Activated naive CD4-positive, alpha-beta T cell treated with anti-CD3 and anti-CD28 coated beads for 36 hours (primary cell): ENCODE measurements at places on chromosomes 3 and 15.

DNA sequence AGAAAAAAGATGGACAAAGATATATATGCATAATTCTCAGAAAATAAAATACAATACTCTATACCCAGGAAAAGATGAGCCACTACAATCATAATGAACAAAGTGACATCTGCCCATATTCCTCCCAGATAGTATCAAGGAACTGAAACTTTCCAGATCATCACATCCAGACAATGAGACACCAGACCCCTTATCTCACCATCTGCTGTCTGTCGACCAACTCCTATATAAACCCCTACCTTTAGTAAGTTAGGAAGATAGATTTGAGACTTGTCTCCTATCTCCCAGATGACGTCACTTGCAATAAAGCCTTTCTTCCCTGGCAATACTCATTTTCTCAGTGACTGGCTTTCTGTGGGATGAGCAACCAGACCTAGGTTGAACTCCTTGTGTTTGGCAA is 1071.6 kb downstream of the PLOD2 start:
- no peak for DNase-seq

GRCh38 chr3:73500321-73500720 is 124.4 kb downstream of the PDZRN3 start:
- no peak for DNase-seq

DNA sequence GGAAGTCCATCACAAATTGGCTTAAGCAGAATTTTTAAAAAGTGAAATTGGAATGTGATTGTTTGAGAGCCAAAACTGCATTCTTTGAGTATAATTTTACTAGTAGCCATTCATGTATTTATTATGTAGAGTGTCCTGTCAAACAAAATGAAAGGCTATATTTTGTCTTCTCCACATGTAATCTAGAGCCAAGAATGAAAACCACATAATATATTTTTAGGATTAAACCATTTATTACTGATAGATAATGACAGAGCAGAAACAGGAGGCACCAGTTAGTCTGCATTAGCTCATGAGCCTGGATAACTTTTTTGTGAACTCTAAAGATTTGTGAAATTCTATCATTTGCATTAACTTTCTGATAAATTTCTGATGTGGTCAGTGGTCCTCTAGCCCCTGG is 130.2 kb downstream of the FILIP1L start:
- no peak for DNase-seq

DNA sequence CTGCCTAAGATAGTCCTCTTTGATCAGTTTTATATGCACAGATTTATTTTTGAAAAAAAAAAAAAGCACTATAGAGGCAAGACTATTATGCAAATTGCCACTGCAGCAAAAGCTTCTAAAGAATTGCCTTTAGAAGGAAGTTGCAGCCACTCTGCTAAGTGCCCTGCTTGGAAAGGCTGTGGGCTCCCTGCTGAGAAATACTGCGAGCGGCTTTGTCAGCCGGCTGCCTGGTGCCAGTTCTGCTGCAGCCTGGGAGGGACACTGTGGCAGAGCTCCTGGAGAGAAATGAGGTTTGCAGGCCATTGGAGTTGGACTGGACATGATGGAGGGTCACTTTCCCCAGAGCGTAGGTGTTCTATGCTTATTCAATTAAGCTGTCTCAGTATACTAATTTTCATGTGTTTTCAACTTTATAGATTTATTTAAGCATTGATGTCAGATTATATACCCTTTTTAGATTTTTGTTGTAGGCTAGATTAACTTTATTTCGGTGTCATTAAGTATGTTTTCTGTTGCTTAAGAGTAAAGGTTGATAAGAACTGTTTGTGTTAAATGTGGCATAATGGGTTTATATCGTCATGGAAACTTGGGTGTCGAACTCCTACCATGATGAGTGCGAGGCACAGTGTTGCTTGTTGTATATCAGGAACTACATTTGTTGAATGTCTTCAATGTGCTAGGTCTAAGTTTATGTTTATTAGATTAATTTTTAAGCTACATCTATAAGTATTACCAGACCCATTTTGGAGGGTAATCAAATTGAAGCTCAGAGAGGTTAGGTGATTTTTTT is 6.6 kb downstream of the MAP2K5 start:
- DNase-seq: no peak

DNA sequence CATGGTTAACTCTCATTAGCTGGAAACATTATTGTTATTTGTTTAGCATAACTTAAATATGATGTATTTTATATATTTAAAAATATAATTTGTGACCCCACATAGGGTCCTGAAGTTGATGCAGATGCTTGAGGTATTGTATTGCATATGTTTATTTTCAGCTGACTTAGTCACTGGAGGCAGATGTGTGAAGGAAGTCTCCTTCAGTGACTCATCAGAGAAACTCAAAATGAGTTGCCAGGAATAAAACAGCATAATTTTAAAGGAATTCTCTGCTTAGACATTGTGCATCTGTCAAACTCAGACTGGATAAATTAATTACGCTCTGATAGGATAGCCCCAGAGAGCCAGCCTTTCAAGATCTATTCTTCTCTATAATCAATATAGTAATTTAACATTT is 7.9 kb upstream of the OR4F6 start:
- no peak for DNase-seq

DNA sequence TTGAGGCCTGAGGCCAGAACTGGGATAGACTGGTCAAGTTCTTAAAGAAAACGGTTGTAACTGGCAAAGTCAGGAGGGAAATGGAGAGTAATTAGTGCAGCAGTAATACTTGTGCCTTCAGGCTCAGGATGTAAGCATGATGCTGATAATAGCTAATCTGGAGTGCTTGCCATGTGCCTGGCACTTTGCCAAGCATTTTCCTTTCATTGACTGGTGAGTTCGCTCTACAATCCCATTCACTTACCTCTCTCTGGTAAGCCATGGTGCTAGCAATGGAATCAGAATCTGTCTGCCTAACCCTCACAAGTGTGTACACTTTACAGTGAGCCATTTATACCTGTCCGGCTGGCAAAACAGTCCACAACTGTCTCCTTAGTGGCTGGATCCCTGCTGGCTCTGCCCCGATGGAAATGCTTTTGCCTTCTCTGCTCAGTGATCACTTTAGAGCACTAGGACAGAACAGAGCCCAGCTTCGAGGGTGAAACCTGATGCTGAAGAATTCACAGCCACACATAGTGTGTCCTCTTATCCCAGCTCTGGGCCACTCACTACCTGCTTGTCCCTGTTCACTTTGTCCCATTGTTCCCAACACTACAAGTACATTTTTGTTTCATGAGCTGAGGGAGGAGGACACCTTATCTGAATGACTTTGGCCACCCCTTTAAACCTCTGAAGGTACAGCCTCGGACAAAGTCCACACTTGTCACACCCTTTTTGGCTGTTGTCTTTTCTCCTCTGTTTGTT is 10.3 kb downstream of the CHP1 start:
- DNase-seq: no peak

DNA sequence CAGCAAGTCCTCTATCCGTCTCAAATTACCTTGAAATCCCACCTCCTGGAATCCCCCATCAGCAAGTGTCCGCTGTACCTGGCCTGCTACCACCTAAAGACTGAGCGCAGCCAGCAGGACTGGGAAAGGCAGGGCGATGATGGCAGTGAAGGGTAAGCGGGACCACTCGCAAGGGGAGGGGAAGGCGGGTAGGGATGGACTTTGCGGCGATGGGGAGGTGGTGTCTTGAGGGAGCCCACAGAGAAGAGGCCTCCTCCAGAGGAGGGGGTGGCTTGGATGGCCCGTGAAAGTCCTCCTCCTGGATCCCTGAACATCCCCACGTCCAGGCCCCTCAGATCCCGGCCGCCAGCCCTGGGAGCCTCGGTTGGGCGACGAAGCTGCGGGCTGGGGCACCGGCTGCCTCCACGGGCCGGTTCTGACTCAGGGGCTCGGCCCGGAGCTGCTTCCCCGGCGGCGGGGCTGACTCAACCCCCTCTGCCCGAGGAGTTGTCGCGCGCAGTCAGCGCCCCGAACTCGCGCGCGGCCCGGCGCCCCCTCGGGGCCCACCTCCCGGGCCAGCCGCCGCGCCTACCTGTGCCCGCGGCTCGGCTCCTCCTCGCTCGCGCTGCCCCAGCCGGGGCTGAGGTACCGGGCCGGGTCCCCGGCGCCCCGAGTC is 512 bp downstream of the LARP6 start:
- peak; percentile 14 for DNase-seq

- DNase-seq: no peak
Measured at GRCh38 chr3:11576453-11576852, 67.3 kb downstream of the VGLL4 start.

DNA sequence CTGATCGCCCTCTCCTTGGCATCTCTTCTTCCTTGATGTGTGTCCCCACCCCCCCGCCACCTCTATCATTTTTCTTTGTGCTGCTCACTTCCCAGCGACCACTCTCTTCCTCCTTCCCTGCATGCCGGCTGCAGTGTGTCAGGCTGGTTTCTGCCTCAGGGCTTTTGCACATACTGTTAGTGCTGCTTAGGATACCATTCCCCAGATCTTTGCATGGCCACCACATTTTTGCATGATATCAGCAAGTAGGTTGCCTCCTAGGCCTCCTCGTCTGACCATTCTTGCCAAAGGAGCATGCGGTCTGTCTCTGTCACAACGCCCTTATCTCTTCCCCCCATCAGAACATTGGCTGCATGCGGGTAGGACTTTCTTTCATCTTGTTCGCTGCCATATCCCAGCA is 12.5 kb downstream of the FBLN2 start:
- no peak for DNase-seq

GRCh38 chr3:172465281-172465680 is 17.0 kb upstream of the GHSR start:
- DNase-seq: no peak

DNA sequence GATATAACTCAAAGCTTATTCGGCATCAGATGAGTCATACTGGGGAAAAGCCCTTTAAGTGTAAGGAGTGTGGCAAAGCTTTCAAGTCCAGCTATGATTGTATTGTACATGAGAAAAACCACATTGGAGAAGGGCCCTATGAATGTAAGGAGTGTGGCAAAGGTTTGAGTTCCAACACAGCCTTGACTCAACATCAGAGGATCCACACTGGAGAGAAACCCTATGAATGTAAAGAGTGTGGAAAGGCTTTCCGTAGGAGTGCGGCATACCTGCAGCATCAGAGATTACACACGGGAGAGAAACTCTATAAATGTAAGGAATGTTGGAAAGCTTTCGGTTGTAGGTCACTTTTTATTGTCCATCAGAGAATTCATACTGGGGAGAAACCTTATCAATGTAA is 7.5 kb downstream of the ZNF621 start:
- no peak for DNase-seq

GRCh38 chr3:11464356-11464755 is 179.4 kb downstream of the VGLL4 start:
- no peak for DNase-seq
